Fibroblast of villous mesenchyme (primary cell): ENCODE measurements at places on chromosomes 11 and 22.
A peak's percentile ranks its signal among the peaks of the same experiment; 100 is the strongest.

- DNase-seq: no peak
Measured at GRCh38 chr11:118884875-118885274, 1.2 kb downstream of the CXCR5 start.

- DNase-seq: no peak
Measured at GRCh38 chr22:47355388-47355725, 592.9 kb downstream of the TBC1D22A start.

- DNase-seq: peak; percentile 37
Measured at GRCh38 chr22:43230971-43231723, 44.2 kb upstream of the TTLL12 start.

DNA sequence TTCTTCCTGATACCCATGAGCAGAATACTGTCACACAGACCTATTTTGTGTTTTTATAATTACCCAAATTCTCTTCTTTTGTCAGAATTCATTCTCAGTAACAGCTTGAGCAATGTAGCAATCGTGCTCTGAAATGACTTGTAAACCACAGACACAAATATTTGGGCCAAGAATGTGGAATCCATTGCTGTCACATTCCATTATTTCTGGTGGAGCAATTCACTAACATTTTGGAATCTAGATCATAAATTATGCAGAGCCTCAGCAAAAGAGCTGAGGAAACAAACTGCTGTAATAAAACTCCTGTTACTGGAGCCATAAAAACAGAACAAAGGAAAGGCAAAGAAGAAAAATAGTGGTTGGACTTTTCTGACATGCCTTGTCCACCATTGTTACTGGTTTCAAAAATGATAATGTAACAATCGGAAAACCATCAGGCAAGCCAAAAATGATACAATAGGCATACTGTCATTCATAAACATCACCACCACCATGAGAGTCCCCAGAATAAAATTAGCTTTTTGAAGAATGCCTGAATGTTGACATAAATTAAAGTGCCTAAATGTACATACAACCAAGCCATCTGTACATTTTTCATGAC, 223.4 kb upstream of the PITPNB start:
- DNase-seq: peak; percentile 91

DNA sequence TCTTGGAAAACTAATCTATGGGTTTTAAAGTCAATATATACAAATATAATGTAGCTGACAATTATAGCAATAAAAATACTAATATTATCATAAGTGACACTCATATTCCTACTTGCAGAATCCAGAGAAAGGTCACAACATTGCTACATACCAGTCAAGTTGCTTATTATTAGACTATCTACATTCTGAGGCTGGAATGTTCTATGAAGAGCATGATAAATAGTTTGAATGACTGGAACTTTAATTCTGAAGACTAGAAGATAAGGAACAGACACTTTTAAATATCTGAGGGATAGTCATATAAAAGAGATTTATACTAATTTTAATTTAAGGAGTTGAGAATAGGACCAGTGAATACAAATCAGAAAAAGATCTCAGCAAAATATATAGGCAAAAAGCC, 146.0 kb downstream of the GUCY1A2 start:
- DNase-seq: no peak
